Chondrocyte (in vitro differentiated cells): ENCODE measurements at places on chromosomes 7 and 10.

GRCh38 chr7:6367701-6368211, 80.0 kb downstream of the DAGLB start:
- no peak for DNase-seq

- DNase-seq, result no peak
Observed at GRCh38 chr10:116803451-116804249, 45.6 kb upstream of the ENO4 start.

DNA sequence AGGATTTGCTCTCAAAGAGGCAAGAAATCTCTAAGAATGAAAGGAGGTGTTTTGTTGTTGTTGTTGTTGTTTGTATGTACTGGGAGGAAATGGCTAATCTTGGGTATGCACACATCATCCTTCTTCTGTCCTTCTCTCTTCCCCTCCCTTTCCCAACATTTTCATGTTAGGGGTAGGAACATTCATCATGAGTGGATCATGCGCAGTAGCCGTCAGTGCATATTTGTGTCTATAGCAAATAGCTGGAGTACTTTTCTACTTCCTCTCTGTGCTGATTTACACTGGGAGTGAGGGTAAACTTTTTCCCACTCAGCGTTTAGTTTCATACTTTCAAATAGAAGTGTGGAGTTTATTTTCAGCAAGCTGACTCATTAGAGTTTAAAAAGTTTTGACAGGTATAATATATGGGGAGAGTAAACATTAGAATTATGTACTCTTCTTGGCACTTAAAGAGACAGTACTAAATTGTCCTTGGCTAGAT, 80.5 kb upstream of the PRKG1 start:
- DNase-seq, result no peak

- DNase-seq, result no peak
Observed at GRCh38 chr7:44893710-44894234, 8.4 kb upstream of the PURB start.

DNA sequence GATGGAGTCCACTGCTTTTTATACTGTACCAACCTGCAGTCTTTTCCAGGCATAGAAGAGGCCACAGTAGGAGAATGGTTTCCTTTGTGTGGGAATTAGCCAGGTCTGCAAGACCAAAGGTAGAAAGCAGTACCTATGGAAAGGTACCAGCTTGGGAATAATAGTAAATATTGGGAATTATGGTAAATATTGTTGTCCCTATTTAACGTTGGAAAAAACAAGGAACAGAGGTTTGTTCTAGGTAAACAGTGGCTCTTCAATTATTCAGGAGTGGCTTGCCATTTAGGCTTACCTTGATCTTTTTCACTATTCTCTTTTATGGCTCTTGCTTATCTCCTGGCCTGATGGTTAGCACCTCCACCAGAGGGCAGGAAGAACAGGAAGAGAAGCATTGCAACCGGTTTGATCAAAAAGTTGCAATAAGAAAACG, 43.9 kb upstream of the GSAP start:
- DNase-seq, result no peak

- DNase-seq, result no peak
Observed at GRCh38 chr10:62047228-62047892, 145.9 kb downstream of the ARID5B start.

DNA sequence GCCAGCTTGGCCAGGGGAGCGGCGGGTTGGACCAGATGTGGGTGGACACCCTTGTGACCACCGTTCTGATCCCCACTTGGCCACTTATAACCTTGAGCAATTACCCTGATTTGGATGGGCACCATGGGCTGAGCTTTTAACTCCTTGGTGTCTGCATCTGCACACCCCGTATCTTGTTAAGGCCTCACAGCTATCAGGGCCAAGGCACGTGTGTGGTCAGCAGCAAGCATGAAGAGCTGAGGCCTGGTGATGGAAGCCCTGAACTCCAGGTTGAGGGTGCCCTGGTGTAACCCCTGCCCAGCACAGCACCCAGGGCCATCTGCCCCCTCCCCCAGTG, 89.2 kb downstream of the ZMIZ1 start:
- no peak for DNase-seq

DNA sequence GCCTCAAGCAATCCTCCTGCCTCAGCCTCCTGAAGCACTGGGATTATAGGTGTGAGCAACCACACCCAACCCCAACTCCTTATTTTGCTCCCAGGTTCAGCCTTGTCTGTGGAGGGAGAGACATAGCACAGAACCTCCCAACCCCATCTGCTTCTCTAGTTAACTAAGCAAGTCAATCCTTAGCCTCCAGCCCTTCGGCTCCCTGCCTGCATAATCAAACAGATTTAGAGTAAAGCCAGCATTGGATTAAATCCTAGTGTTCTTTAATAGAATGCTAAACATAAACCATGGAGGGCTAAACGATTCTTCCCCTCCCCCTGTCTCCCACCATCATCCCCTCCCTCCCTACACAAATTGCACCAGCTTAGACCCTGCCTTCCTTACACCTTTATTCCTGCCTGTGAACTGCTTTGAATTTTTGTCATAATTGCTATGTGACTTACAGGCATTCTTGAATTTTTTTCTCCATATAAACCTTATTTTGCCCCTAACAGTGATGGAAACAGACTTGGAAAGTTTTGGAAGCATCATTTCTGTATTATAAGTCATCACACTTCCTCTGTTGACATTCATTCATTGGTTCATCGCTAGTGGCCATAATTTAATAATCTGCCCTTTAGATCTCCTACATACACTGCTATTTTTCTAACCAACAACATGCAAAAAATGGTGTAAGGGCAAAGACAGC, 72.6 kb upstream of the TOMM7 start:
- DNase-seq, result no peak

- DNase-seq, result no peak
Observed at GRCh38 chr10:86203162-86203905, 163.3 kb downstream of the GRID1 start.

GRCh38 chr10:10110844-10111490, 906.7 kb upstream of the CELF2 start:
- no peak for DNase-seq

DNA sequence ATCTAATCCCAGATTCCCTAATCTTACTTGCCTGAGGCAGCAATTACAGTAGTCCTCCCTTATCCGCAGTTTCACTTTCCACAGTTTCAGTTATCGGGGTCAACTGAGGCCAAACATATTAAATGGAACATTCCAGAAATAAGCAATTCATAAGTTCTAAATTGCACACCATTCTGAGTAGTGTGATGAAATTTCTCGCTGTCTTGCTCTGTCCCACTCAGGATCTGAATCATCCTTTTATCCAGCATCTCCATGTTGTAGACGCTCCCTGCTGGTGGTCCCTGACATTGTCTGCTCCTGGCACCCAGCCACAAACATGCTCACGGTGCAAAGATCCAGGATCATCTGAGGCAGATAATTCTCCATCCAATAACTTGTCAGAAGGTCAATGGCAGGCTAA, 128.7 kb upstream of the CXCL12 start:
- DNase-seq, result no peak

DNA sequence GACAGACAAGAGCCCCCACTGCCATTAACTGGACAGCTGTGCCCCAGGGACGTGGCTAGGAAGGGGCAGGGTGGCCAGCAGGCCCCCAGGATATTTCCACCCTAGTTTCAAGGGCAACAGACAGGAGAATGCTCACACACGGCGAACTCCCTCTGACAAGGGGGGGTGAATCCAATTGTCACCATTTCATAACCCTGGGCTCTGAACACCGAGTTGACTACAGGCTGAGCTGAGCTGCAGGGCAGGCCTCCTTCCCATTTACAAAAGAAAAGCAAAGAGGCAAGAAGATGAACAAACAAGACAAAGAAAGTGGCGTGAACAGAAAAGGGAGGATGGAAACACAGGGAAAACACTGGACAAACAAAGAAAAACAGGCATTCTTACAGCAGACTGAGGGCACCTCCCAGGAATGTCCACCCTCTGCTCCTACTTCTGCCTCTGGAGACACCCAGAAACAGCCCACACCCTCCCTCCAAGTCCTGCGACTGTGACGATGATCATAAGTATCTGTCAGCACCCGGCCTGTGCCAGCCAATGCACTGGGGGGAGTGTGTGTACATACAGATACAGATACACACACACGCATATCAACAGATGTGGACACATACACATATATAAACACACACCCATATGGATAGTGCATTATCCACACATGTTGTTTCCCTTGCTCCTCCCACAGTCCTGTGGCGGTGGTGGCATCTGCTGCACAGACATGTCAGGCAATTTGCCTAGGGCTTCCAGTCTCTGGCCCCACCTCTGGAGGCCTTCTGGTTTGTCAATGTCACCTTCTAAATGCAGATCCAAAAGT, 66.2 kb downstream of the FAM53B start:
- DNase-seq, result no peak

GRCh38 chr10:86341361-86341811, 25.2 kb downstream of the GRID1 start:
- DNase-seq, result peak; percentile 52

DNA sequence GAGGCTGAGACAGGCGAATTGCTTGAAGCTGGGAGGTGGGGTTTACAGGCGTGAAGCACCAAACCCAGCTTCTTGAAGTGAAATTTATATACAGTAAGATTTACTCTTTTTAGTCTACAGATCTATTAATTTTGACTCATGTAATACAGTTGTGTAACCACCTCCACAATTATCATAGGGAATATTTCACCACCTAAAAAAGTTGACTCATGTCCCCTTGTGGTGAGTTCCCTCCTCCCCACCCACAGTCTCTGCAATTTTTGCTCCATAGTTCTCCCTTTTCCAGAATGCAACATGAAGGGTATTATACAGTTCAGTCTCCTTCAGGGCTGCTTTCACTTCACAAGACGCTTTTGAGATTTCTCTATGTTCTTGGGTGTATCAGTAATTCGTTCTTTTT, 156.8 kb downstream of the FAM107B start:
- DNase-seq, result no peak

DNA sequence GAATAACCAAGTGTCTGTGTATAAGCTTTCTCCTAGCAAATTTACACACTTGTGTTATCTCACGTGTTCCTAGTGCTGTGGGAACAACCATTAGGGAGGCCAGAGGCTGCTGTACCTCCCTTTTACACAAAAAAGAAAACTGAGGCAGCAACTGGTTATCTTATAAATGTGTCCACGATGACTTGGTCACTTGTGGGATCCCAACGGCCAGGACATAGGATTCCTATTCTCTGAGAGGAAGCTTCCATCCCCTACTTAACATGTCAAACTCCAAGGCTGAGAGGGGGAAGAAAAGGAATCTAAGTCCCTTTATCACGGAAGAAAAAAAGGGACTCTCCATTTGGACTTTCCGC, 484 bp downstream of the ZNF438 start:
- DNase-seq, result no peak

GRCh38 chr7:608361-608760, 88.7 kb upstream of the PDGFA start:
- peak; percentile 6 for DNase-seq

DNA sequence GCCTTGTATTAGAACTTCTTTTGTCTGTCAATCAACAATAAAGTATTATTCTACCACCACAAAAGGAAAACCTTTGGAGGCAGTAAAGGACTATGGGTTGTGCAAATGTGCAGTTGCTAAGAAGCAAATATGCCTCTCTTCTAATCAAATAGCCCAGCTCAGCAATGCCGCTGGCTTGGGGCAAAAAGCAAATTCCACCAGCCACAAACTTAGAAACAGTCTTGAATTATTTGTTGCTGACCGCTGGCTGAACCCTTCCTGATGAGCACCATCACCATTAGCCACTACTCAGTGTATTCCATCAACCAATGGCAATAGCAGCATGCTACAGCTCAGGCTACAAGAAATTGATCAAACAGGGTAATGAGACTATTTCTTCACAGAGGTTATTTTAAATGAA, 51.0 kb downstream of the SKAP2 start:
- no peak for DNase-seq

- DNase-seq, result no peak
Observed at GRCh38 chr10:121734589-121735045, 136.4 kb upstream of the FGFR2 start.

DNA sequence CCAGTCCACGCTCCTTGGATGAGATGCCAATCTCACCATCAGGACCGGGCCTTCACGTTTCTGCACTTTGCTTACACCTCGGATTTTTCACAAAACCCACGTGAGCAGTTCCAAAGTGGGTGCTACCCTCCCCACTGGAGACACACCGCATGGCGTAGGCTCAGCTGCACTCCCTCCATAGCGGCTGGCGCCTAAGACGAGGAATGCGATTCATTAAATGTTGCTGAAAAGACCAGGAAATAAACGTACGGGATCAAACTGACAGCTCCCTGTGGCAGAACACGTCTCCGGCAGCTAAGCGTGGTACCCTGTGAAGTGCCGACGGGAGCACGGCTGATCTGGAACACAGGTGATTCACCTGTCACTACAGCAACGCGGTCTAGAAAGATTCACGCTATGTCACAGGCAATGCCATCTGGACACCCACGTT, 209.0 kb downstream of the DIP2C start:
- no peak for DNase-seq

GRCh38 chr10:129272866-129273650, 194.0 kb upstream of the MGMT start:
- no peak for DNase-seq

- DNase-seq, result no peak
Observed at GRCh38 chr10:7370511-7370910, 40.3 kb downstream of the SFMBT2 start.

GRCh38 chr10:49082766-49083165, 32.6 kb downstream of the VSTM4 start:
- no peak for DNase-seq

GRCh38 chr7:116687801-116688201, 15.8 kb downstream of the MET start:
- DNase-seq, result no peak

- no peak for DNase-seq
Observed at GRCh38 chr7:74284781-74285259, 4.4 kb upstream of the CLIP2 start.

DNA sequence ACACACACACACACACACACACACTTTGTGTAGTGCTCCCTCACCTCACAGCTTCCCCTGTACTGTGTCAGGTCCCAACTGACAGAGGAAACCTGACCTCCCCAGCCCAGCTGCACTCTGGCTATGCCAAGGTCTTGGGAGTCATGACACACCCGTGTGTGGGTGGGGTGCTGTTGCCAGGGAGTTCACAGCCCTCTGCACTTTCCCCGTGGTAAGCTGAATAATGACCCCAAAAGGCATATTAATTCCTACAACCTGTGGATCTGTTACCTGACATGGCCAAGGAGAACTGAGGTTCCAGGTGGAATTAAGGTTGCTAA, 8.9 kb upstream of the NANOS1 start:
- no peak for DNase-seq
